ENCODE measurements at places on chromosomes 6 and 20.

- no peak for DNase-seq
Measured at GRCh38 chr6:137658287-137658686, 164.1 kb upstream of the OLIG3 start.

GRCh38 chr6:155958550-155958949 is 502.9 kb upstream of the NOX3 start:
- no peak for DNase-seq

- DNase-seq: no peak
Measured at GRCh38 chr6:16244869-16245451, 6.6 kb downstream of the GMPR start.

GRCh38 chr6:71310261-71310660 is 21.6 kb downstream of the OGFRL1 start:
- no peak for DNase-seq

DNA sequence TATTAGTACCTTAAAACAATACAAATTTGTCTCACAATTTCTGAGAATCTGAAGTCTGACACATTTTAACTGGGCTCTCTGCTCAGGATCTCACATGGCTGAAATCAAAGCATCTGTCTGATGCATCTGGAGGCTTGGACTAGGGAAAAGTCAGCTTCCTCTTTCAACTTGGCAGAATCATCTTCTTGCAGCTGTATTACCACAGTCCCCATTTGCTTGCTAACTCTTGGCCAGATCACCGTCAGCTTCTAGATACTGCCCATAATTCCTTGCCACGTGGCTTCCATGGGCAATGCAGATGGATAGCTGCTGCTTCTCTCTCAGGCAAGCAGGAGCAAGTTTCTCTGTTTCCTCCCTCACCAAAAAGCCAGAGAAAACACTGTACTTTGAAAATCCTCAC is 1106.4 kb upstream of the CITED2 start:
- no peak for DNase-seq

DNA sequence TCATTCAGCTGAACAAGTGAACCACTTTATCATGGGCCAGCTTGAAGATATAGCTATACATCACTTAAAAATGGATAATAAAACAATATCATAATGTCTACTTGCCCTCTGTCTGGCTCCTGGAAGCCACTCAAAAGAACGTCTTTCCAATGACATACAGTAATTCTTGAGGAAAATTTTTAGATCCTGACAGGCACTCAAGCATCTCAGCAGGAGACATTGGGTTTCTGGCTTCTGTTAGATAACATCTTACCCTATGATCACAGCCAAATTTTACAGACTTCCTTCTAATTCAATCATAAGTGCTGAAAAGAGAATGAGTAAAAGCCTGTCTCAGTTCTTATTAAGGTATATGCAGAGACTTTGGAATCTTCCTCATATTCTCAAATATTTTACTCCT is 330 bp downstream of the CGA start:
- DNase-seq: no peak

- DNase-seq: no peak
Measured at GRCh38 chr6:143064271-143064670, 3.6 kb downstream of the AIG1 start.

DNA sequence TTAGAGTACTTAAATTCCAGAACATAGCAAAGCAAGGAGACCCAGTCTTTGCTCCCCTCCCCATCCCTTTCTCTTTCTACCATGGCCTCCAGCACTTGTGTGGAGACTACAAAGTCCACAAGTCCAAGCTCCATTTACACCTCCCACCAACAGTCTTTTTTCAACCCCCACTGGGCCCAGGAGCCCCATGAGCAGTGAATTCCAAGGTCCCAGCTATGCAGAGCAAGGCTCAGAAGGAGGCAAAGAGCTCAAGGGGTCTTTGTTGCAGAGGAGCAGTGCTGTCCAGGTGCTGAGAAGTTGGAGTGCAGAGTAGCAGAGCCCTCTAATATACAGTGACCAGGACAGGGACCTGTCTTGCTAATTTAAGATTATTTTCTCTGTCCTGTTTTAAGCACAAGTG is 9.0 kb downstream of the PAK5 start:
- DNase-seq: no peak

- DNase-seq: no peak
Measured at GRCh38 chr6:104689551-104690205, 170.0 kb downstream of the HACE1 start.

- DNase-seq: no peak
Measured at GRCh38 chr6:147677647-147678046, 169.2 kb downstream of the SAMD5 start.

- DNase-seq: no peak
Measured at GRCh38 chr6:37994223-37994622, 174.7 kb downstream of the ZFAND3 start.

GRCh38 chr6:135922174-135922573 is 70.7 kb downstream of the PDE7B start:
- DNase-seq: no peak

- DNase-seq: no peak
Measured at GRCh38 chr20:61748376-61748775, 317.3 kb downstream of the TAF4 start.

DNA sequence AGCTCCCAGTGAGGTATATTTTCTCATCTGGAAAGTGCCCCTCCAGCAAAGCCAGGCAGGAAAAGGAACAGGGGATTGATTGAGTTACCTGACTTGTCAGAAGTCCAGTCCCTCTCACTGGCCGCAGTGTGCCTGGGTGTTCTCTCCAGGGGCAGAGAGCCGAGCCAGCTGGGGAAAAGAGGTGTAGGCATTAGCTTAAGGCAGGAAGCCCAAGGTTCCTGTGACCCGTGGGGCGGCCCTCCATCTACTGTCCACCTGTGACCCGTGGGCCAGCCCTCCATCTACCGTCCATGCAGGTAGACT is 2.7 kb downstream of the PSMG4 start:
- no peak for DNase-seq

GRCh38 chr6:122429323-122429722 is 29.9 kb downstream of the HSF2 start:
- DNase-seq: no peak

- no peak for DNase-seq
Measured at GRCh38 chr6:28001751-28002150, 44.7 kb downstream of the OR2B6 start.

- DNase-seq: no peak
Measured at GRCh38 chr20:47698142-47698541, 87.1 kb downstream of the SULF2 start.

DNA sequence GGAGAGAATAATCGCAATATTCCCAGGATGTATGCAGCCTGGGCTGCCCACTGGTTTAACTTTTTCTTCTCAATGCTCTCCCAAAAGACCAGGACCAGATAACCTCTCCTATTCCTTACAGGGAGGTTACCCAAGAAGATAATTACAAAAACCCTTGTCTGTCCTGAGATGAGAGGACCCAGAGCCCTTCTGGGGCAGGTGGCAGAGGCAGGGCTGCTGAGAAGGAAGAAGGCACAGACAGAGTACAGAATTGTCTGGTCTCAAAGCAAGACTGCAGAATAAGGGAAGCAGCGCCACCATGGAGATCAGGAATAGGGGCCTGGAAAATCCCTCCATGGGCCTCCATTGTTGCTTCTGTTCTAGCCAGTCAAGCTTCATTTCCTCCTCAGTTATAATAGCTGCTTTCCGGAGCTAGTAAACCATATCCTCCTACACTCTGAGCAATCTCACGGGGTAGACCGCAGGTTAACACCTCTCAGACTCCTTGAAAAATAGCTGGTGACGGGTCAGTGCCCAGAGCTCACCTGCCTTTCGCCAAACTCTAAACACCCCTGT is 463 bp upstream of the HLA-DMB start:
- no peak for DNase-seq

DNA sequence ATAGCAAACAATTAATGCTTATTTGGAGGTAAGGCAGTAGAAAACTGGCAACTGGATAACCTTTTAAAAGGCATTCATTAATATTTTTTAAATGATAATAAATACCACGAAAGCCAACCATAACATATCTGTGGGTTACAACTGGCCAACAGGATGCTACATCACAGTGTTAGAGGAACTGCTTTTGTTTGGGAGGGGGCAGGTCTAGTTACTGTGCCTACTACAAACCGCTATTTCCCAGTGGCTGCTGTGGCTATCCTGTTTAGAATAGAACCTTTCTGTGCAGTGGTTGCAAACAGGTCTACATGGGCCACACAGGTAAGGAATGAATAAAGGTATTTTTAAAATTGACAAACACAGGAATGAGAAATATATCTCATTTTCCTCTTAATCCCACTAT is 976 bp downstream of the PIGT start:
- no peak for DNase-seq

DNA sequence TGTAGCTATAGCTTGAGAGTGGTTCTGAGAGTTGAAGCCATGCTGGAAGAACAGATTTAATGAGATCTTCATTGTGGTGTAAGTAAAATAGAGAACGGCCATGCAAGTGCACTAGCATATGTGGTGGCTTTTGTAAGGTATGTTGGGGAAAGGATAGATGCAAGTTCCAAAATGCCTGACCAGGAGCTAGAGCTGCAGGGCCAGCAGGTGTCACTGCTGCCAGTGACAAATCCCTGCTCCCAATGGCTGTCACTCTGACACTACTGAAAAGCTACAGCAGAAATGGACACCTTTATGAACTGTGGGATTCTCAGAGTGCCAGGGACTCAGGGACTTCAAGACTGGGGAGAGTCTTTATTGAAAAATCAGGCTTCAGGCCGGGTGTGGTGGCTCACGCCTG is 23.1 kb upstream of the VIP start:
- DNase-seq: no peak

- peak; percentile 65 for DNase-seq
Measured at GRCh38 chr20:5127204-5127858, 523 bp downstream of the CDS2 start.

DNA sequence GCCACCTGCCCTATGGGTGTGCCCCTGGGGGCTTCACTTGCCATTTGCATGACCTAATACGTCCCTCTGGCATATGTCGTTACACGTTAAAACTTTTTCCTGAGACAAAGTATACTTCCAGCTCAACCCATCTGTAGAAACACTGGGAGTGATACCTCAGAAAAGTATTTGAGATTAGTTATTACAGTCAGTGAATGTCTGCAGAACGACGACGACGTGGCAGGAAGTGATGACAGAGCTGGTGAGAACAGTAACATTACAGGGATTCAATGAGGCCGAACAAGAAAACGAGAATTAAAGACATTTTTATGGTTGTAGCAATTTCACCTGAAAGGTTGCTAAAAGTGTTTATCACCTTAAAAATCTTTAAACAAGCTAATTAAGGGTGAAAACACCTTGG is 40.2 kb downstream of the SASH1 start:
- DNase-seq: no peak

- DNase-seq: no peak
Measured at GRCh38 chr6:38169977-38170526, 350.5 kb downstream of the ZFAND3 start.

- no peak for DNase-seq
Measured at GRCh38 chr6:67127041-67127440, 1420.0 kb upstream of the EYS start.

- DNase-seq: no peak
Measured at GRCh38 chr6:44966449-44967092, 361.6 kb upstream of the RUNX2 start.

GRCh38 chr6:8269872-8270454 is 165.4 kb downstream of the SLC35B3 start:
- DNase-seq: no peak

DNA sequence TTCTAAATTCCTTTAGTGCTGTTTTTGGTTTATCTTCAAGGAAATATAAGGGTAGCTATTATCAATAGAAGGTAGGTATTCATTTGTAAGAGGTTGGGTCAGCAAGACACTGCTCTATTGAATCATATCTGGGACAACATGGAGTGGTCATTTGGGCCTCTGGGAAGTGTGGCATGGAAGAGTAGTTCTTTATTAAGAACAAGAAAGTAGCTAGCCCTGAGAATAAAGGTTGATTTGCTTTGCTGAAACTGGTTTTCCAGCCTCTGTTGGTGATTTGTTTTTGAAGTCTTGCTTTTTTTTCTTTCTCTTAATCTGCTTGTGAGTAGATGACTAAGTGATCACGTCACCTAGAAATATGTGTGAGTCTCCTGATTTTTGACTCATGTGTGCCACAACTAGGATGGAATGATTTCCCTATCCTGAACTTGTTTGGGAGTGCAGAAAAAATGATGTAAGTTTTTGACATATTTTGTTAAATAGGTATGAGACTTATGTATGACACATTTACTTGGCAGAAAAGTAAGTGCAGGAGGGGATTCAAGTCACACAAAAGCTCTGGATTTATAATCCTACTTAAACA is 381.8 kb downstream of the CENPW start:
- no peak for DNase-seq

- DNase-seq: peak; percentile 33
Measured at GRCh38 chr20:59831024-59831915, 102.2 kb downstream of the SYCP2 start.

DNA sequence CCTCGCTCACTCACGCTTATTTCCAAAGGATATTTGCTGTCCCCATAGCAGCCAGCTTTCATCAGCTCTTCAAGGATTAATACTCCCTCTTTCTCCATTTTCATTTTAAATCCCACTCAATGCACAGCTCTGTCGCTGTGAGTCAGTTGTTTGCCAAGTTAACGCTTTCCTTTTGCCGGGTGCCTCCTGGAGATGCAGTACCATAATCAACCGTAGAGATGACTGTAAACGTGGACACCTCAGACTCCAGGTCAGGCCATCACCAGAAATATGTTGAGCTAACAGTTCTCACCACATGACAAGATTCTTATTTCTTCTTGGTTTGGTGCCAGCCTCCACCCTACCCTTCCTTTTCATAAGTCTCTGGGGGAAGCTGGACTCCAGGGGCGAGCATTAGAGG is 66.6 kb upstream of the TAB2 start:
- no peak for DNase-seq

GRCh38 chr6:13267142-13267651 is 61.1 kb downstream of the TBC1D7 start:
- DNase-seq: no peak

- DNase-seq: no peak
Measured at GRCh38 chr6:21596949-21597682, 3.6 kb downstream of the SOX4 start.

GRCh38 chr6:112018619-112019416 is 35.1 kb upstream of the CCN6 start:
- DNase-seq: no peak

DNA sequence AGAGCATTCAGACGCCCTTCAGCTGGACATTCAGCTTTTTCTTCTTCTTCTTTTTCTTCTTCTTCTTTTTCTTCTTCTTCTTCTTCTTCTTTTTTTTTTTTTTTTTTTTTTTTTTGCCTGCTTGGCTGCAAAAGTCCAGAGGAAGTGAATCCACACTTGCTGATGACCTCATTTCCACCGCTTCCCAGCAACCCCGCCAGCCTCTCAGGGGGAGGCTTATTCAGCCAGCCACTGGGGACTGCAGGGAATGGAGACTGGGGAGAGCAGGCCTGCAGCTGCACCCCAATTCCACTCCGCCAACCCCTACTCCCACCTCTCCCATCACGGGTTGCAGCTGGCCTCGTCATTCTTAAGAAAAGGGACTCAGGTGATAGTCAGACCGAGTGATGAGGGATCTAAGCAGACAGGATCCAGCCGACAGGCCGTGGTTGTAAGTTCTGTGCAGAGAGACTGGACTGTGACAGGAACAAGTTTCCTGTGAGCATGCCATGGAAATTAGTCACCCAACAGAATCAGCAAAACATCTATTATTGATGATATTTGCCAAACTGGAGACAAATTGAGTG is 59.0 kb upstream of the QKI start:
- DNase-seq: no peak
